CD4-positive, CD25-positive, alpha-beta regulatory T cell (primary cell): ENCODE measurements at places on chromosomes 7 and 10. TPM values are rescaled to one million over a fixed set of nuclear protein-coding genes. Genes with fewer than 3 reads are reported as not detected.

TUBAL3 gene
- total RNA-seq, result not detected

NPC1L1 gene
- total RNA-seq, result 0.10 TPM

TSPAN13 gene
- total RNA-seq, result 1.0 TPM

TRIM73 gene
- 28.2 TPM for total RNA-seq

- peaks cover 10% of the 10 kb centered on the region for H3K27me3 ChIP-seq
- H3K4me1 ChIP-seq, result no peaks in the 10 kb centered on the region
- H3K27ac ChIP-seq, result no peak overlapping the region
- H3K4me3 ChIP-seq, result no peak overlapping the region
- DNase-seq, result no peak
Observed at GRCh38 chr10:26621889-26622711, 75.4 kb upstream of the PDSS1 start.

DNA sequence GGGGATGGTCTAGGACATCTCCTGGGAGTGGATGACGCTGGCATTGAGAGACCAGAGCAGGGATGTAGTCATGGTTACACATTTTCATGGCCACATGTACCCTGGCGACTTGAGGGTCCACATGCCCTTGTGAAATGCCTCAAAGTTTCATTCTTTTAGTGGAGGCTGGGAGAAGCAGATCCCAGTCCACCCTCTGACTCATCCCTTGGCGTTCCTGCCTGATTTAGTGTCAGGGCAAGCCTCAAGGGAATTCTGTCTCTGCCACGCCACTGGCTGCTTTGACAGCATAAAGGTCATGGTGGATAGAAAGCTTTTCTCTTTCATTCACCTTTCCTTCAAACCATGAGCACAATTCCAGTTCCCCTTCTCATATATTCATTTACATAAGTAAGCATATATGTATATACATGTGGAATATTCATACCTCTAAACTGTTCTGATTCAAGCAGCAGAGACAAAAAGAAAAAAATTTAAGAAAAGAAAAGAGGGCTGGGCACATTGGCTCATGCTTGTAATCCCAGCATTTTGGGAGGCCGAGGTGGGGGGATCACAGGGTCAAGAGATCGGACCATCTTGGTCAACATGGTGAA lies 21.8 kb upstream of the KIF5B start:
- no peaks in the 10 kb centered on the region for H3K27me3 ChIP-seq
- no peak overlapping the region for H3K4me3 ChIP-seq
- no peak overlapping the region for H3K27ac ChIP-seq
- no peak for DNase-seq
- H3K4me1 ChIP-seq, result no peaks in the 10 kb centered on the region

EBLN1 gene
- total RNA-seq, result not detected

DNA sequence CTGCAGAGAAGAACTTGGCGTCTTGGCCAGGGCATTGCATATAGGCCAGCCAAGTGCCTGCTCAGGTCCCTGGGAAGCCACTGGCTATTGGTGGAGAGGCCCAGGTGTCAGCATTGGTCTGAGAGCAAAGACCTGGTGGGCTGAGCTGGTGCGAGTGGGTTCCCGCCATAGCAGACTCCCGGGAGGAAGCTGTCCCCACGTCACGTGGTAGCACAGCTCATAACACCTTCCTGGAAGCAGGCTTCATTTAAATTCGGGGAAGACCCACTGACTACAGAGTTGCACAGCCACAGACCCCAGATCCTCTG lies 130.5 kb downstream of the WDR37 start:
- no peaks in the 10 kb centered on the region for H3K27me3 ChIP-seq
- no peaks in the 10 kb centered on the region for H3K4me1 ChIP-seq
- no peaks in the 10 kb centered on the region for H3K36me3 ChIP-seq
- DNase-seq, result peak; percentile 40

DNA sequence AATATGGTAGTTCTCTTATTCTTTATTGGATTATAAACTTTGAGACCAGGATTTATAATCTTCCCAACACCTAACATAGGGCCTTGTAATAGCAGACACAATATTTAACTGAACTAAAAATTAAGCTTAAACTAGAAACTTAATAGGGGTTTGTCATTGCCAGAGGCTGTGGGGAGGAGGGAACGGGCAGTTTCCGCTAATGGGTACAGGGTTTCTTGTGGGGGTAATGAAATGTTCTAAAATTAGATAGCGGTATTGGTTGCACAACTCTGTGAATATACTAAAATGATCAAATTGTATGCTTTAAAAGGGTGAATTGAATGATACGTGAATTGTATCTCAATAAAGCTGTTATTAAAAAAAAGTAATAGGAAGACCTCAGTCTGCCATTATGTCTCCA lies 45.4 kb downstream of the NT5C2 start:
- H3K4me1 ChIP-seq, result no peaks in the 10 kb centered on the region
- H3K4me3 ChIP-seq, result no peak overlapping the region
- no peak for DNase-seq
- H3K27ac ChIP-seq, result no peak overlapping the region

DNA sequence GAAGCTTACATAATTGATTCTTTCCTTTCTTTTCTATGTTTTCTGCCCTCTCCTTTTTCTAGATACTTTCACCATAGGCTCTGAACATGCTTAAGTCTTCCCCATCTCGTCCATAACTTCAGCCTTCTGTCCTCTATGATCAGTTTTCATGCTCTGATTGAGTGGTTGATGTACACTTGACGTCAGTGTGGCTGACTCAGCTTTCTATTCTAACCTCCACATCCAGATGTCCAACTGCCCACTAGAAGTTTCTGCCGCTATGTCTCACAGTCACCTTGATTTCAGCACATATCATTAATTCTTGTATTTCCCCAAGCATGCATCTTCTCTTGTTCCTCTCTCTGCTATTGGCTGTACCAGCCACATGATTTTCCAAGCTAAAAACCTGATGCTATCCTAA lies 15.0 kb downstream of the CDK14 start:
- DNase-seq, result no peak
- no peaks in the 10 kb centered on the region for H3K4me1 ChIP-seq
- H3K36me3 ChIP-seq, result no peaks in the 10 kb centered on the region

DNA sequence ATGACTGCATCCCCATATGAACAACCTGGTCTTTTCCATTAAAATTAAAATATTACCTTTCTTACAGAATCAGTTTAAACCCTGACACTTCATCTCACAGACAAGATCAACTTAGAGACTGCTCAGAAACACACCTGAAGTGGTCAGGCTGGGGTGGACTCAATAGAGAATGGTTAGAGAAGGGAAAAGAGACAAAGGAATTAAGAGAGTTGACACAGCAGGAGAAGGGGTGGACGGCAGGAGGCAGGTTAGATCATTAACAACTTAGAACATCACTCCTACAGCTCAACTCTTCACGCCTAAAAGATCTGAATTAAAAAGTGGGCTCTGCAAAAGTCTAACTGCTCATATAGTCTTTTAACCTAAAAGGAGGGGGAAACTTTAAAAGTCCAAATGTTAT lies 157.7 kb upstream of the COL1A2 start:
- H3K27me3 ChIP-seq, result no peaks in the 10 kb centered on the region
- no peaks in the 10 kb centered on the region for H3K4me1 ChIP-seq
- no peak overlapping the region for H3K4me3 ChIP-seq
- no peak overlapping the region for H3K27ac ChIP-seq

DNA sequence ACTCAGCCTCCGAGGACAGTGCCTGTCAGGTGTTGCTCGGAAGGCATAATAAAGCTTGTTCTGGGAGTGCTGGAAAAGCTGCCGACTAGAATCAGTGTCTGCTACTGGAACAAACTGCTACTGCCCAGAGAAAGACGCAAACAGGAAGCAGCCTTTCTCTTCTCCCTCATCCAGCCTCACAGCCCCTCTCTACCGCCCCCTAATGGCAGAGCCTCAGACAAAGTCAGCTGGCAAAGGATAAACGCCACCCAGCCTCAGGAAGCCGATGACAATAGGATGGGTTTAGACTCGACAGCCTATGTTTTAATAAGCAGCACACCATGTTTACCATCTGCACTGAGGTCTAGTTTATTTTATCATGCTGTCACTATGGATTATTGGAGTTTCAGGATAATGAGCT lies 169.5 kb upstream of the LYZL1 start:
- H3K4me1 ChIP-seq, result no peaks in the 10 kb centered on the region
- H3K4me3 ChIP-seq, result no peak overlapping the region
- no peaks in the 10 kb centered on the region for H3K27me3 ChIP-seq
- H3K36me3 ChIP-seq, result no peaks in the 10 kb centered on the region
- H3K27ac ChIP-seq, result no peak overlapping the region

DNA sequence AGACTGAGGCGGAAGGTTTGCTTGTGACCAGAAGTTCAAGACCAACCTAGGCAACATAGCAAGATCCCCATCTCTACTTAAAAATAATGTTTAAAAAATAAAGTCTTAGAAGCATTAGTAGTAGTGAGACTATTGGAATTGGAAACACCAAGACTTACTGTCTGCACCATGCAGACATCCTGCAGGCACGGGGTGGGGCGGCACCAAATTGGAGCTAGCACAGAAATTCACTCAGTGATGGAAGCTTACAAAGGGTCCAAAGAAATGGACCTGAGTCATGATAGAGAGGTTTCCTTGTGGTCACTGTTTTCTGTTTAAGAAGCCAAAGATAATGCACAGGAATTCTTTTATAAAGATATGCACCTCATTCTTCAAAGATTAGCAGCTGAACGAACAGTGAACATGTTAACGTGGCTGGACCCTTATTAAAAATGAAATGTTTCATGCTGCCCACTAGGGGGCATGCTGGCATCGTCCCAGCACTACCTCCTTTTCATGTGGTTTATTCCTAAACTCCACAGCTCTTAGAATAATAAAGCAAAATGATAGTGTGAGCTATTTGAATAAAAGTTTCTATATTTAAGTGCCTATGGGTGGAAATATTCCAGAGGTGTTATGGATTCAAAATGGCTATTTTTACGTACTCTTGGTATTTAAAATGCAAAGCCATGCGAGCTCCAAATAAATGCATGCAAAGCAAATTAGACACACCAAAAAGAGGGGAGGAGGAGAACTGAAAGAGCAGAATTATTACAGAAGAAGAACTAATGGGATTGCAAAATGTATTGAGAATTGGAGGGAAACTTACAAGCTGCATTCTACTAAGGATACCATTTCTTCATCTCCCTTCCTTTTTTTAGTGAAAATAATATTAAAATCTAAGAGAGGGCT lies 28.6 kb downstream of the PDSS1 start:
- peaks cover 9% of the 10 kb centered on the region for H3K4me1 ChIP-seq
- no peak overlapping the region for H3K4me3 ChIP-seq
- H3K27me3 ChIP-seq, result no peaks in the 10 kb centered on the region
- peak; percentile 71 for DNase-seq
- H3K27ac ChIP-seq, result no peak overlapping the region

DNA sequence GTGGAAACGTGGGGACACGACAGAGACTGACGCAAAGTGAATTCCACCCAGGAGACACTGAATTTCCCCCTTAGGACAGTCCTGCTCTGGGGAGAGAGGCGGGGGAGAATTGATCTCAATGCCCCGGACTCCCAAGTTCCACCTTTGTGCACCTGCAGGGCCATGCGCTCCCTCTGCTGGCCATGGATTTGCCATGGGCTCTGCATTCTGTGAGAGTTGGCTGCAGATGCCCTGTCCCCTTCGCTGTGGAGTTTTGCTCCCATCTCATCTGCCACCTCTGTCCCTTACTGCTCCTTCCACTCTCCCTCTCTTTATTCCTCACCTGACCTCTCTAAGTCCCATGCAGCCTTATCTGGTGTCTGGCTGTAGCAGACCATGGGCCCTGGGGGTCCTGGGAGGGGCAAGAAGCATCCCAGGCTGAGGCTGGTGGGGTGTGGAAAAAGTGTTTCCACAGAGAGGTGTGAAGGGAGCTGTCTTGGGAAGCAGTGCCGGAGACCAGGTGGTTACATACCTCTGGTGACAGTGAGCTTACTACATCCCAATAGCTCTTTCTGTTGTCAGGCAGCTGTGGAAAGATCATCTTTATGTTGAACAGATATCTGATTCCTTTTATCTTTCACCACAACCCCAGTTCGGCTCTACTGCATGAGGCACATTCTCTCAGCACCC lies 14.3 kb downstream of the GHRHR start:
- H3K36me3 ChIP-seq, result no peaks in the 10 kb centered on the region
- H3K4me3 ChIP-seq, result no peak overlapping the region
- H3K27ac ChIP-seq, result no peak overlapping the region
- DNase-seq, result no peak

- no peak for DNase-seq
- H3K4me3 ChIP-seq, result no peak overlapping the region
- no peaks in the 10 kb centered on the region for H3K4me1 ChIP-seq
- H3K27me3 ChIP-seq, result no peaks in the 10 kb centered on the region
Observed at GRCh38 chr10:30189238-30189580, 129.8 kb upstream of the JCAD start.

GRCh38 chr10:29600067-29600466 lies 34.7 kb downstream of the SVIL start:
- H3K4me1 ChIP-seq, result no peaks in the 10 kb centered on the region
- H3K36me3 ChIP-seq, result no peaks in the 10 kb centered on the region
- H3K4me3 ChIP-seq, result no peak overlapping the region
- no peak overlapping the region for H3K27ac ChIP-seq

- H3K27ac ChIP-seq, result no peak overlapping the region
- no peaks in the 10 kb centered on the region for H3K36me3 ChIP-seq
- no peak overlapping the region for H3K4me3 ChIP-seq
- no peaks in the 10 kb centered on the region for H3K27me3 ChIP-seq
- no peaks in the 10 kb centered on the region for H3K4me1 ChIP-seq
Observed at GRCh38 chr10:16184906-16185305, 251.9 kb upstream of the PTER start.

HOXA4 gene
- not detected for total RNA-seq

- DNase-seq, result no peak
- no peak overlapping the region for H3K4me3 ChIP-seq
- H3K4me1 ChIP-seq, result peaks cover under 1% of the 10 kb centered on the region
- H3K27ac ChIP-seq, result no peak overlapping the region
- H3K36me3 ChIP-seq, result no peaks in the 10 kb centered on the region
Observed at GRCh38 chr7:1423264-1423811, 35.9 kb downstream of the MICALL2 start.

DNA sequence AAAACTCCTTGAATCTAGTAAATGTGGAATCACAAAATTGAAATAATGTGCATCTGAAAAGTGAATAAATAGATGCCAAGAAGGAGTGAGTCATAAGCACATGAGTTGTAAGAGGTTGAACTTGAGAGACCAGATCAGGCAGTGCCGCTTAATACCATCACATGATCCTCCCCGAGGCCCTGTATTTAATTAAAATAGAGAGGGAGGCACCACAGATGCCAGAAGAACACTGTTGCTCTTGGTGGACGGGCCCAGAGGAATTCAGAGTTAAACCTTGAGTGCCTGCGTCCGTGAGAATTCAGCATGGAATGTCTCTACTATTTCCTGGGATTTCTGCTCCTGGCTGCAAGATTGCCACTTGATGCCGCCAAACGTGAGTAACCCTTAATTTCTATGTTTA lies at the start of gene GPNMB:
TSS of gene GPNMB (plus strand) at position 221 of the 400 bp plus-strand sequence. CDS start at position 304, 83 bp downstream.
- no peaks in the 10 kb centered on the region for H3K36me3 ChIP-seq
- H3K27me3 ChIP-seq, result peaks cover 30% of the 10 kb centered on the region
- no peak for DNase-seq
- H3K27ac ChIP-seq, result no peak within 1 kb of the TSS

FAM25C gene
- not detected for total RNA-seq
